ENCODE measurements at places on chromosomes 12 and 14.

DNA sequence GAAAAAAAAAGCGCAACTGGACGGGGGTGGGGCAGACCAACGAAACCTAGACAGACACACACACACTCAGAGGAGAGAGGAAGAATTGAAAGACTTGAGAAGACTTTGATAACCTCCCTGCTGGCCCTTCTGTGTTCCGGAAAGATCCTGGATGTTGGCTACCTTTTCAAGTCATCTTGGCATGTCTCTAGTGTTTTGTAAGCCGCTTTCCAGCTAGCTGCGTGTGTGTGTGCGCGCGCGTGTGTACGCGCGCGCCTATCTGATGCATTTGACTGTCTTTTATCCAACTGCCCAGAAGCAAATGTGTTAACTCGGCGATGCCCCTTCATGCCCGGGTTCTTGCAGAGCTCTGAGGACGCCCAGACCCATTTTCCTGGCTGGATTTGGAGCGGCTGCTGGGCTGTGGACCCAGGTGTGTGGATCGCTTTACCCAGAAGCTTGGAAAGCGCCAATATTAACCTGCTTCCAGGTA lies 664 bp downstream of the LRFN5 start:
- no peak for DNase-seq

GRCh38 chr12:45446013-45446412 lies 230.1 kb downstream of the ANO6 start:
- no peak for DNase-seq

DNA sequence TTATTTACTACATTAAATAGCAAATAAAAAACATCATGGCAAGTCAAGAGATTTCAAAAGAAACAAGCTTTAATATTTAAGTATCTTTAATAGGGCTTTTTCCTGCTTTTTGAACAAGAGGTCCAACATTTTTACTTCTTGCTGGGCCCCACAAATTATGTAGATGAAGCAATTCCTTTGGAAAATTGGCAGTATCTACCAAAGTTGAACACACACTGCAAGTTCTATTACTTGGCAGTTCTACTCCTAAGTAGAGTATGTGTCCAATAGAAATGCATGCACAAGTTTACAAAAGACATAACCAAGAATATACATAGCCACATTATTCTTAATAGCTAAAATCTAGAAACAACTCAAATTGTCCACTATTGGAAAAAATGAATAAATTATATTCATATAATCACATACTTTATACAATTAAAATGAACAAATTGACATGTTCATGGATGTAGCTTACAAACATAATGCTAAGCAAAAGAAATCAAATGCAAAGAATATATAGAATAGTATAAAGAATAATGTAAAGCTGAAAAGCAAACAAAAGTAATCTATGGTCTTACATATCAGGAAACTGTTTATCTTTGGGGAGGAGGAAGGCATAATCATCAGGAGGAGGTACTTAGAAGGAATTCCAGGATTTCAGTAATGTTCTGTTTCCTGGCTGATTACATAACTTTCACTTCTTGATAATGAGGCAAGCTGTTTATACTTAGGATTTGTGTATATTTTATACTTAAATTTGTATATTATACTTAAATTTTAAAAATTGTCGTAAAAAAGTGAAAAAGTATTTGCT lies 6.5 kb upstream of the TMBIM4 start:
- DNase-seq: no peak

GRCh38 chr14:52987514-52987913 lies 36.7 kb upstream of the FERMT2 start:
- peak; percentile 51 for DNase-seq
